ENCODE measurements at places on chromosomes 16 and 17.

GRCh38 chr17:7654832-7655540, 4.3 kb downstream of the ATP1B2 start:
- DNase-seq: no peak

- peak; percentile 13 for DNase-seq
Measured at GRCh38 chr17:65173284-65173793, 36.2 kb downstream of the RGS9 start.

DNA sequence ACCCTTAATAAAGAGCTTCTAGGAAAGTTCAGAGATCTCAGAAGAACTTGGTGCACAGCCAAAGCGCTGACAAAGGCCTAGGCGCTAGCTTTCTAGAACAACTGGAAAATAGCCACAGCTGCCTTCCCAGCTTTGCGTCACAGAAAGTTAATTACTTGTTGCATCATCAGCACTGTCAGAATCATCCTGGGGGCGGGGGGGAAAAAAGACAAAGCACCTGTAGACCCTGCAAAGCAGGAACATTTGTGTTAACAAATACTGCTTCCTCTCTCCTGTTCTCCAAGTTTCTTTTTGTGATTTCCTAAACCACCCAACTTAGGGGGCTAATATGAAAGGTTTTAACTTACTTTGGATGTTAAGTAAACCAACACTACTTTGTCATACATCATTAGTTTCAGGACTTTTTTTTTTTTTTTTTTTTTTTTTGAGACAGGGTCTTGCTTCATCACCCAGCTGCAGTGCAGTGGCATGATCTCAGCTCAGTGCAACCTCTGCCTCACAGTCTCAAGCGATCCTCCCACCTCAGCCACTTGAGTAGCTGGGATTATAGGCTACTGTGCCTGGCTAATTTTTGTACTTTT, 4.8 kb upstream of the AARSD1 start:
- DNase-seq: no peak

- no peak for DNase-seq
Measured at GRCh38 chr16:46886764-46887523, 2.8 kb downstream of the GPT2 start.

DNA sequence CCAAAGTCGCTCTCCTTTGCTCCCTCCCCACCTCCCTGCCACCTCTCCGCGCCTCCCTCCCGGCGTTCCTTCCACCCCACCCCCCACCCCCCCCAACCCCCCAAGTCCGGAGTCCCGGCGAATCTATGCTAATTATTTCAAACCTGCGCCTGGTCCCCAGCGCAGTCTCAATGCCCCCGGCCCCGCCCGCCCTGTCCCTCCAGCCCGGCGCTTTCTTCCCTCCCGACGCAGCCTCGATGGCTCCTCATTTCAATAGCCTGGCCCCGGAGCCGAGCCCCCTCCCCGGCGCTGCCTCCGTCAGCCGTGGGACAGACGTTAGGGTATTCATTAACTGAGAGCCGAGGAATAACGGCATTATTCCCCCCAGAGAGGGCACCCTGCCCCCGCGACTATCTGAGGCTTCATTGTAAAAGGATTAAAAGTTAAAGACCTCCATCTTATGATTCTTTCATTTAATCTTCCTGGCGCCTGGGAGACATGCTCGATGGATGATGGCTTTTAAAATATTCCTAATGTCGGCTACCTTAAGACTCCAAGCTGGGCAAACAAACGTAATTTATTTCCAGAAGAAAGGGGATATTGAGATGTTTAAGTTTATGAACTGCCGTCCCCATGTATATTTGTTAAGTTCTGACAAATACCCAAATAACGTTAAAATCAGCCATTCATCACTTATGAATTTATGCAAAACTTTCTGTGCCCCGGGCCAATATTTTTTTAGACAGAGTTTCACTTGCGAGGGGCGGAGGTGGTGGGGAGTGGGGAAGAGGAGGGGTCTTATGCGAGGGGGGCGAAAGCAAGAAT, 3.4 kb downstream of the NOG start:
- no peak for DNase-seq

Data from stimulated activated CD4-positive, alpha-beta T cell treated with anti-CD3 and anti-CD28 coated beads, Interleukin-4, amount 100 ng/mL, for 4 hours (primary cell).